ENCODE measurements at places on chromosomes 1 and 21. TPM values are rescaled to one million over a fixed set of nuclear protein-coding genes. Genes with fewer than 3 reads are reported as not detected.

- H3K4me3 ChIP-seq = no peak overlapping the region
- H3K4me1 ChIP-seq = no peaks in the 10 kb centered on the region
- no peak for DNase-seq
- no peak overlapping the region for H3K27ac ChIP-seq
- H3K36me3 ChIP-seq = peaks cover 90% of the 10 kb centered on the region
These were observed 19.0 kb downstream of the DNALI1 start for GRCh38 chr1:37575692-37576091.

DNA sequence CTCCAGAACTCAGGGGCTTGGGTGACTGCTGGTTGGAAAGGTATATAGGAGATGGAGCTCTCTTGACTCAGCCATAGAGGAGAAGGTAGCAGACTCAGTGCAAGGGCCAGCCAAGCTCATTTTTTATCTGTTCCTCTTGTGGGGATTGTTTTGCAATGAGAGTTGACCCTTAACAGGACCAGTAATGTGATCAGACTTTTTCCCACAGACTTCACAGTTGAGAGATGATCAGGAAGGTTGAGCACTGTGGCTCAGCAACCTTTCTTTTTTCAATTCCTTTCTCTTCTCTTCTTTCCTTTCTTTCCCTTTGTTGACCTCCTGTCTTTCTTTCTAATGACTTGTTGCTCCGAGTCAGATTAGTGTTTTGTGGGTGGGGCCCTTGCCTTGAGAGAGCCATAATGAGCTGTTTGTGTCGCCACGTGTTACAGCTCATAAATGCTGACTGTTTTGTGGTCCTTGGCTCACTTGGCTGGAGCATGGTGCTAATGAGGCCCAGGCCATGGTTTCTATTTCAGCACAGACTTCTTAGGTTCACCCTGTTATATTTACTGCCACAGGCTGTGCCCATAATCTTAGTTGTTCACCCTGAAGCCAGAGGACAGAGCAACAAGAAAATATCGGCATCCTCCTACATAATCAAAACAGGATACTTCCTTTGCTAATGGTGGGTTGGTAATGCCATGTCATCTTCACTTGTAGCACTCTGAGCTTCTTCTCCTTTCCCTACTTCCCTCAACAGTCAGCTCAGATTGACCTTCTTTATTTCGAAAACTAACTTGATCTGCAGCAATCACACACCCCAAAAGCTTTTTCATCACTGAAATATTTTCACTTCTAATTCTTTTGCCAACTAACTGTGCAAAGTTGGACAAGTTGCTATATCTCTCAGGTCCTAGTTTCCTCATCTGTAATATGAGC is 13.9 kb downstream of the ADAM30 start:
- no peak overlapping the region for H3K4me3 ChIP-seq
- H3K4me1 ChIP-seq = no peaks in the 10 kb centered on the region
- no peaks in the 10 kb centered on the region for H3K27me3 ChIP-seq
- no peaks in the 10 kb centered on the region for H3K36me3 ChIP-seq

KRTAP20-2 gene
- total RNA-seq = not detected

DNA sequence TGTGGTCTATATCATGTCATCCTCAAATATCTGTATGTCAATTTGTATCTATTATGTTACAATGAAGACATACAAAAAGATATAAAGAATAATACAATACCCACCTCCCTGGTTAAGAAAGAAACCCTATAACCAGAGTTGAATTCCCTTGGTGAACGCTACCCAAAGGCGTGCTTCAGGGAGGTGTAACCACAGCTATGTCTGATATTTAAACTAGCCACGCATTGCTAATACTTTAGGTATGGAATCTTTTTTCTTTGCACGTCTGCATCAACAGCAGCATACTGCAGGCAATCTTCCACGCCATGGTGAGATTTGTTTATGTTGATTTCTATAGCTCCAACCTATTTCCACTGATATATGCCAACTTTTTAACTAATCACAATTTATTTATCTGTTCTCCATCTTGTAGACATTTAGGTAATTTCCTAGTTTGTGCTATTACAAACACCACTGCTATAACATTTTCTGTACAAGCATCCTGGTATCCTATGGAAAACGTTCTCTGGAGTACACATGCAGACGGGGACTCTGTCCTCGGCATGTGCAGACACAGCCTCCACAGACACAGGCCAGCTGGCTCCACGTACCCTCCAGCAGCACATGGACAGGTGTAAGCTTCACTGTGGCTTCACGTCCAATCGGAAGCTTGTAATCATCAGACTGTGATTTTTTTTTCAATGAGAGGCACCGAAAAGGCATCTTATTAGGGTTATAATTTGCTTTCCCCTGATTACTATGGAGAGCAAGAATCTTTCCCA is 58.5 kb downstream of the HSF2BP start:
- H3K27me3 ChIP-seq = no peaks in the 10 kb centered on the region
- H3K4me1 ChIP-seq = no peaks in the 10 kb centered on the region
- no peak overlapping the region for H3K27ac ChIP-seq
- DNase-seq = no peak

GRCh38 chr1:93033029-93033428 is 46.1 kb upstream of the MTF2 start:
- H3K27ac ChIP-seq = no peak overlapping the region
- peaks cover 4% of the 10 kb centered on the region for H3K4me1 ChIP-seq
- H3K4me3 ChIP-seq = no peak overlapping the region
- H3K27me3 ChIP-seq = no peaks in the 10 kb centered on the region

GRCh38 chr1:99784143-99784542 is 17.7 kb upstream of the FRRS1 start:
- H3K4me3 ChIP-seq = no peak overlapping the region
- no peak overlapping the region for H3K27ac ChIP-seq
- DNase-seq = no peak

DNA sequence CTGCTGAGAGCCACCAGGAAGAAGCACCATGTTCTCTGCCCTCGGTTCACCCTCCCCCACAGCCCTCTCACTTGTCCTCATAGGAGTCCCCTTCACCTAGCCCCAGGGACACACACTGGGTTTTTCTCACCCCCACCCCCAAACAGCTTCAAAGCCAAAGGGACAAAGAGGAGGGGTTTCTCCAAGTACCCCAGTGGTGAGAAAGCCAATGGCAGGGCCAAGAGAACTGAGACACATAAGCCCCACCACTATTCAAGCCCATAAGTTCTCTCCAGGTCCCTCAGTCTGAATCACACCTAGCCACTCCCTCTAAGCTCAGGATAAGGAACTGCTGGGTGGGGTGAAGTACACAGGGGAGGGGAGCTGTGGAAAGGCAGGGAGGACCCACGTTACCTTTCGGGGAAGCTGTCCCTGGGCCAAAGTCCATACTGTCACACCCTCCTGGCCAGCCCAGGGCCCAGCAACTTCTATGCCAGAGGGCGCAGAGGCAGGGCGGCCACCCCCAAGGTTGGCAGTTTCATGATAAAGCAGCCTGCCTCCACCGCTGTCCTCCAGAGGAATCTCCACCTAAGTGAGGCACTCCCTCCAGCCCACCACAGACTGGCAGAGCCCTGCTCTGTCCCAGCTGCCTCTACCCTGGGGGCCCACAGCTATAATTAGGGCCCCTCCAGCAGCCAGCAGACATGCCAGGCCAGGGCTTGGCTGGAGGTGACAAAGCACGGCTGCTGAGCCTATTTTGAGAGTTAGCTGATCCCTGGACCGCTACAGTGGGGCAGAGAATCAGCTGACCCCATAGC is 39.0 kb upstream of the PPP1R15B start:
- DNase-seq = no peak
- no peaks in the 10 kb centered on the region for H3K27me3 ChIP-seq
- no peaks in the 10 kb centered on the region for H3K36me3 ChIP-seq
- H3K27ac ChIP-seq = peak overlapping the region; percentile 52
- H3K4me3 ChIP-seq = no peak overlapping the region

DNA sequence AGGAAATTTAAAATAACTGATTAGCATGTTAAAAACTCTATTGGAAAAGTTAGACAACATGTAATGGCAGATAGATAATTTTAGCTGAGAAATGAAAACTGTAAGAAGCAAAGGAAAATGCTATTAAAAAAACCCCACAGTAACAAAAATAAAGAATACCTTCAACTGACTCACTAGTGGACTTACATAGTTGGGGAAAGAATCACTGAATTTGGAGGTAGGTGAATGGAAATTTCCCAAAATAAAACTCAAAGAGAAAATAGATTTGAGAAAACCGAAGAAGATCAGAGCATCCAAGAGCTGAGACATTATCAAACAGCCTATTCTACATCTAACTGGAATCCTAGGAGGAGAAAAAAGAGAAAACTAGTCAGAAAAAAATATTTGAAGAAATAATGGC is 34.7 kb downstream of the PDE4B start:
- no peaks in the 10 kb centered on the region for H3K4me1 ChIP-seq
- H3K36me3 ChIP-seq = no peaks in the 10 kb centered on the region
- no peak for DNase-seq
- no peaks in the 10 kb centered on the region for H3K27me3 ChIP-seq
- no peak overlapping the region for H3K27ac ChIP-seq

DNA sequence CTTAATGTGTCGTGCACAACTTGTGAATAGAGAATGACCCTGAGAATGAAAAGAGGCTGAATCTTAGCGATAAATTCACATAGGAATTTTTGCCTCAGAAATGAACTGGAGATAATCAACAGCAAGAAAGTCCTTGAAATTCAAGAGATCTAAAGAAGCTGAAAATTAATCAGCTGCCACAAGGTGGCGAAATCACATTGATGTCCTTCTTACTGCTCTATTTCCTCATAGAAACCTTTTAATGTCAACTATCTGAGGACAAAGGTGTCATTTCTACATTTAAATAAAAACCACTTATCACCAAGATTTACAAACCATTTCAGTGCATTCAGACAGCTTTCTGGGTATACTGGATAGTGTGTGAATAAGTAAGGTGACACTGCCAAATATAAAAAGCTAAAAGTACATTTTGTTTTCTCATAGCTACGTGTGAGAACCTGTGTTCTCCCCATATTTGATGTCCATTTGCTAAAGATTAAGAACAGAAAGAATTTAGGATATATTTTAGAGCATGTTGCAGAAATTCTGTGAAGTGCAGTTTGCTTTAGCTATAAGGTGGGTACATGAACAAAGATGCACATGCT is 485.3 kb upstream of the PTBP2 start:
- no peak for DNase-seq
- H3K4me1 ChIP-seq = no peaks in the 10 kb centered on the region
- no peaks in the 10 kb centered on the region for H3K27me3 ChIP-seq
- H3K36me3 ChIP-seq = no peaks in the 10 kb centered on the region
- H3K27ac ChIP-seq = no peak overlapping the region

SMYD2 gene
- total RNA-seq = 25.7 TPM

DNA sequence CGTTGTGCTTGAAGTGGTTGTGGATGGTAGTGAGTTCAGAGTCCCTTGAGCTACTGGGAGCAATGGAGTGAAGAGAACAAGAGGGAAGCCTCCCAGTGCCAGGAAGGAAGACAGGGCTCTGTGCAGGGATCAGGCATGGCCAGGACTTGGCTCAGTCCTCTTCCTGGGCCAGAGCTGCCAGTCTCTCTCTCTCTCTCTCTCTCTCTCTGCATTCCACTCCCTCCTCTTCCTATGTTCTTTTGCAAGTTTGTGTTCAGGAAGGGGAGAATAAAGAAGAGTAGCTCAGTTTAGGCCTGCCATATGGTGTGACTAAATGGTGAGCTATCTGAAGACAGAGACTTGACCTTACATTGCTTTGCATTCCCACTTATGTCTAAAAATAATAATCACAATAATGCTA is 20.5 kb upstream of the RPTN start:
- no peak for DNase-seq
- H3K36me3 ChIP-seq = no peaks in the 10 kb centered on the region
- no peak overlapping the region for H3K27ac ChIP-seq

DNA sequence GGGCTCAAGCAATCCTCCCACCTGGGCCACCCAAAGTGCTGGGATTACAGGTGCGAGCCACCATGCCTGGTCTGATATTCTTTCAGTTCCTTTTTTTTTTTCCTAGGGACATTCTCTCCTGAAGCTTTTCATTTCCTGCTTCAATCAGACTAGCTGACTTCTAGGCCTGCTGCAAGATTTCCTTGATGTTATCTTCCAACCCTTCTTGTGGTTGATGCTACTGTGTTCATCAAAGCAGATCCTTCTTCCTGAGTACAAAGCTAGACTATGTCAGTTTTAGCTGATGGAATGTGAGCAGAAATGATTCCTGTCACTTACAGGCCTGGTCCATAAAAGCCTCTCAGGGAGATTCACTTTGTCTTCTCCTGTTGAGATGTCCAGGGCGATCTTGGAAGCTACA is 146.4 kb downstream of the CDC7 start:
- no peak overlapping the region for H3K27ac ChIP-seq
- no peak overlapping the region for H3K4me3 ChIP-seq
- H3K4me1 ChIP-seq = peaks cover 12% of the 10 kb centered on the region
- peak; percentile 10 for DNase-seq
- H3K27me3 ChIP-seq = no peaks in the 10 kb centered on the region
- no peaks in the 10 kb centered on the region for H3K36me3 ChIP-seq

DNA sequence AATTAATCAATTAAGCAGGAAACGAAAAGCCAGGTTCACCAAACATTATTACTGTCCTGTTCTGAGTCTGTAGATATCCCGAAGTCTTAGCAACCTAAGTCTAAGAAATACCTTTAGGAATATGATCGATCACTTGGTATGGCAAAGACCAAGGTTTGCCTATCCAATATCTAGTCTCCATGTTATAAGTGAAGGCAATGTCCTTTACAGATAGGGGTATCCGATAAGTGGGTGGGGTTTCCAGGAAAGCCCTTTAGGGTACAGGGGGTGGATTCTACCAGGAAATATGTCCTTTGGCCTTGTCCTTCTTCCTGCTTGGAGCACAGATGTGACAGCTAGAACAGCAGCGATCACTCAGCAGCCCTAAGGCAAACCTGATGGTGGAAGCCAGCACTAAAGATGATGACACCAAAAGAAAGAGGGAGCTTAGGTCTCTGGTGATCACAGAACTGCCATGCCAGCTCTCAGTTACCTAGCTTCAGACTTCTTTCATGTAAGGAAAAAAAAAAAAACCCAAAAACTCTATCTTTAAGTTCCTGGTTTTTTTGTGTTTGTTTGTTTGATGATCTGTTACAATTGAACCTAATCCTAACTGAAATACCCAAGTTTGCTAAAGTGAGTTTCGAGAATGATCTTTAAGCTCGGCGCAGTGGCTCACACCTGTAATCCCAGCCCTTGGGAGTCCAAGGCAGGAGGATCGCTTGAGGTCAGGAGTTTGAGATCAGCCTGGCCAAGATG is 40.8 kb downstream of the DSTYK start:
- peaks cover 3% of the 10 kb centered on the region for H3K36me3 ChIP-seq
- DNase-seq = no peak
- no peaks in the 10 kb centered on the region for H3K27me3 ChIP-seq
- H3K27ac ChIP-seq = no peak overlapping the region

CELA2B gene
- not detected for total RNA-seq

GRCh38 chr1:245118806-245119205 is 36.0 kb upstream of the KIF26B start:
- no peaks in the 10 kb centered on the region for H3K4me1 ChIP-seq
- no peak overlapping the region for H3K4me3 ChIP-seq
- no peaks in the 10 kb centered on the region for H3K36me3 ChIP-seq
- DNase-seq = no peak

SLC2A5 gene
- not detected for total RNA-seq

GRCh38 chr1:178412400-178412770 is 84.4 kb downstream of the CLEC20A start:
- H3K27me3 ChIP-seq = peaks cover 4% of the 10 kb centered on the region
- DNase-seq = no peak
- no peaks in the 10 kb centered on the region for H3K4me1 ChIP-seq
- H3K27ac ChIP-seq = no peak overlapping the region

GRCh38 chr1:7594002-7594713 is 176.9 kb upstream of the VAMP3 start:
- no peak overlapping the region for H3K27ac ChIP-seq
- DNase-seq = no peak
- no peaks in the 10 kb centered on the region for H3K27me3 ChIP-seq
- H3K4me1 ChIP-seq = no peaks in the 10 kb centered on the region
- no peak overlapping the region for H3K4me3 ChIP-seq

SCMH1 gene
- total RNA-seq = 16.8 TPM
